Heart left ventricle (tissue), 16 donors: ENCODE measurements at places on chromosomes 12 and 14. TPM values are rescaled to one million over a fixed set of nuclear protein-coding genes. Genes with fewer than 3 reads are reported as not detected.

Gene PLXNC1
- 3.5 TPM for total RNA-seq

Gene ANKRD33
- not detected for total RNA-seq

Gene HOXC12
- total RNA-seq: not detected

Gene SDR9C7
- total RNA-seq: 0.27 TPM

Gene TBX3
- 13.1 TPM for total RNA-seq

Gene TRPV4
- 0.28 TPM for total RNA-seq

Gene KRAS
- 10.6 TPM for total RNA-seq

Gene IQSEC3
- total RNA-seq: 2.2 TPM

Gene CABP1
- 2.7 TPM for total RNA-seq

Gene MMP19
- 3.1 TPM for total RNA-seq

Gene AGAP2
- total RNA-seq: 8.4 TPM

Gene SLC10A1
- total RNA-seq: not detected

Gene IGF1
- 13.3 TPM for total RNA-seq

Gene CEBPE
- total RNA-seq: not detected

Gene COX8C
- total RNA-seq: 0.60 TPM

Gene PIWIL1
- total RNA-seq: not detected

Gene PPM1A
- 102 TPM for total RNA-seq

Gene GPR68
- total RNA-seq: 2.6 TPM

Gene KRT6C
- total RNA-seq: not detected

Gene CPNE8
- total RNA-seq: 5.5 TPM

Gene AVPR1A
- 0.79 TPM for total RNA-seq

Gene C12orf54
- not detected for total RNA-seq

Gene PTPN11
- 136 TPM for total RNA-seq

Gene DYNC1H1
- total RNA-seq: 746 TPM
